ENCODE measurements at places on chromosomes 7 and 10.

DNA sequence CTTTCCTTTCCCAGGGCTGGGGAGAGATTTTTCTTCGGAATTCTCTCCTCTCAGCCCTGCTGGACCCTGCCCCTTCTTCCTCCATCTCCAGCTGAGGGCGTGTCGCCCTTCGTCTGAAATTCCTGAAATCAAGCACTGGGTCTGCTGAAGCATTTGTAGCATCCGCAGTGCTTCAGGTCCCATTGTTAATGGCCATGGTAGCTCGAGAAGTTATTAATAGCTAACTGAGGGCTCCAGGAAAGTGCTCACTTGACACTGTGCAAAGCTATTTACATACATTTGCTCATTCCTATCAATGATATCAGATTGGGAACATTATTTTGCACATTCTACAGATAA, 515 bp downstream of the FAM149B1 start:
- no peak for DNase-seq

DNA sequence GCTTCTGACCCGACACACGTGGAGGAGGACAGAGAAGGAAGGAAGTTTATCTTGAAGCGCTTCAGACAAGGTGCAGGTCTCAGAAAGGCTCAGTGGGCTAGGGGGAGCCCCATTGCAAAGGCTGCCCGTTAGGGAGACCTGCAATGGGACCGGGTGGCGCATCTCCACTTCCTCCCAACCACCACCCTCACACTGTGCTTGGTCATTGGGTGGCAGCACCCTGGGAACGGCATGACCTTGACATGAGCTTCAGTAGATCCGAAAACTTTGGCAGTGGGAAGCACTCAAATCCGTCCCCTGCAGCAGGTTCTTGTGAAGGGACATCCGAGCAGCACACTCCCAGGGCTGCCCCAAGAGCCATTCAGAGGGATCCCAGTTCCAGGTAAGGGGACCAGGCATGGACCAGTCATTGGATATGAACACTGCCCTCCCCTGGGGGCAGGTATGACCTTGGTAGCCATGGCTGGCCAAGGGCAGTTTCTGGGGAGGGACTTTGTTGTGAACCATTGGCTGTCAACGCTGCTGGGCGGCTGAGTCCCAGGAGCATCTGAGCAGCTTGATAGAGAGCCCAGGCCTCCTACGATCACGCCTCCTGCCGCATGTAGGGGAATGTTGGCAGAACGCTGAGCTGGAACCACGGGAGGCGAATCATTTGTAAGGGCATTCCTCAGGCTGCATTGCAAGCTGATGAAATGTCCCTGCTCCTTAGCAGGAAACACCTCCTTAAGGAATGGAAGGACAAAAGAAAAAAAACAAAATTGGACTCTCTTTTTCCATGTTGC, 31.7 kb downstream of the GALNTL5 start:
- DNase-seq, result no peak

DNA sequence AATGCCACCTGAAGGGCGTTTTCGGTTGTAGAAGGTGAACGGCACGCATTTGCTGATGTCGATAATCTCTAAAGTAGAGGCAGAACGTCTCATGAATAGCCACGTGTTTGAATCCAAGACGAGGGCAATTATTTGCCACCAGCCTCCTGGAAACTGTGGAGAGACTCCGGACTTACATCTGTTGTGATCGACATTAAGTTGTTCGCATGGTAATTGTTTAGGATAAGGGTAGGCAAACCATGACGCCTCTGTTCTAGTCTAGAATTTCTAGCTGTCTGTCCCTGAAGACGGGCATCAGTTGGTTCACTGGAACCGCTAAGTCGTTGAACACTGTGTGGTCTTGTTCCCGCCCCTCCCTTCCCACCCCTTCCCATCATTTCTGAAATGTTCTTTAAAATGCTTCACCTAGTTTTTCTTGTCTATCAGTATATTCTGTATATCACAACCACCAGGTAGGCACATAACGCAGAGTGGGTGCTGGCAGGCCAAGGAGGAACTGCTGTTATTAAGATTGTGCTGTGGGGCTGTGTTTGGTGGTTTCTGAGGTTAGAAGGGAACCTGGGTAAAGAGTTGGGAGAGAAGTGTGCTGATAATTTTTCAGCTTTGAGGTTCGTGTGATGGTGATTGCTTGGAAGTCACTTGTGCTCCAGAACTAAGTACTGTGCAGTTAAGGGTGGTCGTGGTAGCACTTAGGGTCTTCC, 1.2 kb downstream of the UBE3C start:
- no peak for DNase-seq

- no peak for DNase-seq
Observed at GRCh38 chr10:14555807-14556206, 218.9 kb downstream of the FAM107B start.

DNA sequence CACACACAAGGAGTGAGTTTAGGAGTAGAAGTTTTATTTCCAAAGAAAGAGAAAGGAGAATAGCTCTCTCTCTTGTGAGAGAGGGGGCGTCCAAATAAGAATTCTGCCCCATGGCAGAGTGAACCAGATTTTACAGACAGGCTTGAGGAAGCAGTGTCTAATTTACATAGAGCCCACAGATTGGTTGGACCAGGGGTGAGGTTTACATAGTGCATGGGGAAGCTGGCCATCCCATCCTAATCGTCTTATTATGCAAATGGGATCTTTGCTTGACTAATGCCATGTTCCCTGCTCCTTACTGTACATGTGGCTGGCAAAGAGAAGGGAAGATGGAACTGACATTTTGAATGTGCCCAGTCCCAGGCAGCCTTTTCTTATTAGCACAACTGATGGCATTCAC, 60.0 kb upstream of the ACSM6 start:
- DNase-seq, result no peak

- no peak for DNase-seq
Observed at GRCh38 chr10:97585439-97585811, 1.2 kb downstream of the HOGA1 start.

- no peak for DNase-seq
Observed at GRCh38 chr10:90945491-90946070, 24.7 kb upstream of the ANKRD1 start.

- no peak for DNase-seq
Observed at GRCh38 chr10:12960941-12961340, 40.6 kb downstream of the CCDC3 start.

DNA sequence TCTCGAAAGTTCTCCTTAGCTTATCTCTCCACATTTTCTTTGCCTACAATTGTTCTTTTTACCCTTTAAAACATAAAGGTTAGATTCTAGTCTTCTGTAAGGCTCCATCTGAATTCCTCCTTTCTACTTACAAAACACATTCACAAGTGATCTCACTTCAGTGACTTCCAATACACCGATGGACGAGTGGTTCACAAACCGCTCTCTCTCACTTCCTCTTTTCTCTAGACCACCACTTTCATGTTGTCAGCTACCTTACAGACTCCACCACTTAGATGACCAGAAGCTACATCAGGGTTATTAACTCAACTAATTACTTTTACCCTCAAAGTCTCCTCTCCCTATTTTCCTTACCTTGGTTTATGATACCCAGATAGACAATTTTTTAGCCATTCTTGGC, 11.8 kb downstream of the MET start:
- no peak for DNase-seq

DNA sequence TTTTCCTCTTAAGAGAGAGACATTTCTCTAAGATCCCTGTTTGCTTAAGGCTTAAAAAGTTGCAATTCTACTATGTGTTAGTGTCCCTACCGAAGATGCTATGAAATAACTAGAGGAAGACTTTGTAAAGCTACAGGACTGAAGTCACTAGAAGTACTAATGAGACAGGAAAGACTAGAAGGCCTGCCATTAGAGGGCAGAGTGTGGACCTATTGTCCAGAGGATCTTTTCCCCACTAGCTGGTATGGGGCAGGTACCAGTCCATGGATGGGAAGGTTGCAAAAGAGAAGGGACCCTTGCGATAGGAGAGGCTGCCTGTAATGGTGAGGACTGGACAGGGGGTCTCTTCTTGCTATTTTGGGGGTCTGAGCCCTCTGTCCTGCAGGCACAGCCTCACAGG, 178.1 kb downstream of the TMEM178B start:
- no peak for DNase-seq

GRCh38 chr10:53162856-53163255, 390.3 kb upstream of the MBL2 start:
- DNase-seq, result no peak

- no peak for DNase-seq
Observed at GRCh38 chr7:118312966-118313365, 88.5 kb downstream of the ANKRD7 start.

GRCh38 chr10:48789486-48790456, 105.1 kb downstream of the WDFY4 start:
- no peak for DNase-seq

DNA sequence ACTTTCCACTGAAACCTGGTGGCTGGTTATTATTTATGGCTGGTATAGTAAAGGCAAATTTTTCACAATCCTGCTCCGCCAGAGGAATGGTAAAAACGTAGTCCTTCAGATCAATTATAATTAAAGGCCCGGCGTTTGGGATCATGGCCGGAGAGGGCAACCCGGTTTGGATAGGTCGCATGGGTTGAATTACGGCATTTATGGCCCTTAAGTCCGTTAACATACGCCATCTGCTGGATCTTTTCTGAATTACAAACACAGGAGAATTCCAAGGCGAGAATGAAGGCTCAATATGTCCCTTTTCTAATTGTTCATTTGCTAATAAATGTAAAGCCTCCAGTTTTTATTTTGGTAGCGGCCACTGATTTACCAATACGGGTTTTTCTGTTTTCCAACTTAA, 11.3 kb upstream of the TAS2R3 start:
- no peak for DNase-seq

DNA sequence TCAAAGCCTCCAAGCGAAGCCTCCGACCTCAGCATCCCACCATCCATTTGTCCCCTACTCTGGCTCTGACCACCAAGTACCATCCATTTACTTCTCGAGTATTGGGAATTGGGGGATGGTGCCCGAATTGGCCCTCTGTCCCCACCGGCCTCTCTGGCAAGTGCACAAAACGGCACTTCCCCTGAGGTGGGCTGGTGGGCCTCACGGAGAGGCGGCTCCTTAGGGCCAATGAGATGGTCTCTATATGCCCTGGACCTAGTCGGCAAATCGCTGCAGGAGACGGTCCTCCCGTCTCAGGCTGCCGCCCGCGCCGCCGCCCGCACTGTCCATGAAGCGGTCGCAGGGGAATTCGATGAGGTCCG, 2.8 kb downstream of the TRIL start:
- no peak for DNase-seq

GRCh38 chr7:16921644-16922257, 40.0 kb upstream of the AGR3 start:
- DNase-seq, result no peak

- no peak for DNase-seq
Observed at GRCh38 chr10:29117781-29118180, 171.1 kb upstream of the LYZL1 start.

- no peak for DNase-seq
Observed at GRCh38 chr7:1691601-1692514, 21.8 kb downstream of the ELFN1 start.

GRCh38 chr7:109763611-109764010, 1193.9 kb downstream of the DNAJB9 start:
- DNase-seq, result no peak

Measured in C1 segment of cervical spinal cord (tissue), 14 donors.